ENCODE measurements at places on chromosomes 1 and 21. TPM values are rescaled to one million over a fixed set of nuclear protein-coding genes. Genes with fewer than 3 reads are reported as not detected.

The SPRR1B gene
- not detected for total RNA-seq

The KRTAP26-1 gene
- not detected for total RNA-seq

The GBP7 gene
- total RNA-seq, result not detected

The MROH7 gene
- not detected for total RNA-seq

The ECM1 gene
- total RNA-seq, result not detected

The PTPRU gene
- not detected for total RNA-seq

The CCDC27 gene
- total RNA-seq, result not detected

The TARDBP gene
- total RNA-seq, result 125 TPM

The OR2T35 gene
- not detected for total RNA-seq

The BARHL2 gene
- total RNA-seq, result not detected

The ATP1A2 gene
- total RNA-seq, result not detected

The LEMD1 gene
- total RNA-seq, result not detected

The GMEB1 gene
- 13.6 TPM for total RNA-seq

- no peak for DNase-seq
Measured at GRCh38 chr1:173377266-173377665, 99.9 kb upstream of the PRDX6 start.

DNA sequence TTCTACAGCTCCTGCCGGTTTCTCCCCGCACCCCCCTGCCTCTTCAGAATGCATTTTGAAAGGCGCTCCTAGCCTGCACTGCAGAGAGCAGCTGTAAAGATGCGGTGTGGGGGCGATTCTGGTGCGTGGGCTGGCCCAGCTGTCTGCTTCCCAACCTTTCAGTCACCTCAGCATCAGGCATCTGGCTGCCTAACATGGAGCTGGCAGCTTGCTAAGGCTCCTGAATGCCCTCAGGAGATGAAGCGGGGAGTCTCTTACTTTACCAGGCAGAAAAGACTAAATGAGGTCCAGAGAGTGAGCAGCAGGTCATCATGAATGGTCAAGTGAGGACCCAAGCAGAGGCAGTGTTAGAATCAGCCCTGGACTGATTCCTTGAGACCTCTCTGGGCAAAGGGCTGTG, 8.7 kb downstream of the IER5 start:
- no peak for DNase-seq

DNA sequence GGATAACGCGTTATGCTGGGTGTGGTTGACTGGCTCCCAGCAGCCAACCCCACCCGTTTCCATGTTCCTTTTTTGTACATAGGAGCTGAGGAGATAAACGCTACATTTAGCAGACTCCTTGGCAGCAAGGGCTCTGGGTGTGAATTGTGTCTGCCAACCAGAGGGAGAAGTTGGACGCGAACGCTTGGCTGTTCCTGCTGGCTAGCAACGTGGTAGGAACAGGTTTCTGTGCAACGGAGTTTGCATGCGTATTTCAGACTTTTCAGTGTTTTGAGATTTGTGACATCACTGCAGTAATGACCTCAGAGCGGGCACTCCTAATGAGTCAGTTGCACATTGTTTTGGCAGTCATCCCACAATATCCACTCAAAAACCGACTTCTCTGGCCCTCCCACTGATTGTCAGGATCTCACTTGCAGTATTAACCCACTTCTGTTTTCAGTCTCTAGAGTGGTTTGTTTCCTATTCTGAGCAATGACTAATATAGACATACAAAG, 98.7 kb upstream of the RGS1 start:
- no peak for DNase-seq

- DNase-seq, result no peak
Measured at GRCh38 chr1:42929434-42930177, 29.1 kb downstream of the SLC2A1 start.

- DNase-seq, result no peak
Measured at GRCh38 chr1:199123615-199124014, 484.8 kb downstream of the PTPRC start.

- no peak for DNase-seq
Measured at GRCh38 chr1:214303141-214303930, 22.4 kb downstream of the SMYD2 start.

GRCh38 chr1:35451125-35451528, 106.1 kb downstream of the KIAA0319L start:
- DNase-seq, result peak; percentile 79

DNA sequence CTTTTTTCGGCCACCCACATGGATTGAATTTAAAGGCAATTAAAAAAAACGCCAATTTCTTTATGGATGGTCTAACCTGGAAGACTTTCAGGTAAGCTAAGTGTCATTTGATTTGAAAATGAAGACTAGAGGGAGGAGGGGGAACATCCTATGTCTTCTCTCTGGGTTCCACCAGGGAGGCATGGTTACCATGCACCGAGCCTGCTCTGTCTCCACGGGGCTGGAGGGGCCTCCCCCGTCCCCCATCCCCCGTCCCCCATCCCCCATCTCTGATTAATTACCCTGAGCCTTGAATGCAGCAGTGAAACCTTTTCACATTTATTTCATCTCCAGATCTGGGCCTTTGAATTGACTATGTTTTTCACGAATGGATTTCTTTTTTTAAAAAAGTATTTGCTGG, 135.1 kb downstream of the TLR5 start:
- no peak for DNase-seq

- DNase-seq, result no peak
Measured at GRCh38 chr1:154476791-154477190, 25.2 kb upstream of the TDRD10 start.

GRCh38 chr1:97780884-97781283, 139.9 kb downstream of the DPYD start:
- no peak for DNase-seq

- peak; percentile 79 for DNase-seq
Measured at GRCh38 chr1:209755926-209756614, at the start of gene TRAF3IP3. TRAF3IP3 (plus strand) TSS chr1:209756053; CDS start chr1:209760040, 3,987 bp downstream.

- DNase-seq, result no peak
Measured at GRCh38 chr21:45574081-45574501, 31.9 kb upstream of the SLC19A1 start.

DNA sequence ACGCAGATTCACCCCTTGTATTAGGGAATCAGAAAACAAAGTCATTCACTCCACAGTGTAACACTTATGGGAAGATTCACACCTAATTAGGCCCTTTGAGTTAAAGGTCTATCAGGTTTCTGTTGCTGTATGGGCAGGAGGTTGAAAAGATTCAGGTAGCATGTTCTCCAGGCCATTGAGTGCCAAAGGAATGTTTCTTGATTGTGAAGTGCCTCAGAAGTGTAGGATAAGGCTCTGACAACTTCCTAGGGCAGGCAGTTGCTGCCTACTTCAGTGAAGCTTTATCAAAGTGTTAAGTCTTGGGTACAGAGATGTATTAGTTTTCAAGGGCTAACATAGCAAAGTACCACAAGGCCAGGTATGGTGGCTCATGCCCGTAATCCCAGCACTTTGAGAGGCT, 48.7 kb upstream of the RGS18 start:
- no peak for DNase-seq

DNA sequence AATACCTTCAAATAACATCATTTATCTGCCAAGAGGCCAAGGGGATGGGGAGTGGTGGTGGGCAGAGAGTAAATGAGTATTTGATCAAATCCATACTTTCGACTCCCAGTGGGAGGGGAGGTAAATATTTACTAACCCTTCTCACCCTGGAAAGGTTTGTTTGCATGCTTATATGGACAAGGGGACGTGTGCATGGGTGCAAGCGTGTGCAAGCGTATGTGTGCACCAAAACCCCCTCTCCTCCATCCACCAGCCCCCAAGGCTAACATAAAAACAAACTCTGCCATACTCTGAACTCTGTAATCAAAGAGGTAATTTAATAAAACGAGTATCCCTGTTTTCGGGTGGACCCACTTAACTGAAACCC, 58.0 kb downstream of the SYF2 start:
- no peak for DNase-seq

- DNase-seq, result no peak
Measured at GRCh38 chr1:103497404-103497803, 28.1 kb upstream of the RNPC3 start.

GRCh38 chr1:173403996-173404395, 73.1 kb upstream of the PRDX6 start:
- no peak for DNase-seq

- DNase-seq, result no peak
Measured at GRCh38 chr1:246343937-246344336, 163.1 kb downstream of the SMYD3 start.

Data from CD8-positive, alpha-beta T cell (primary cell).